Osteocyte (in vitro differentiated cells): ENCODE measurements at places on chromosomes 7 and 10. TPM values are rescaled to one million over a fixed set of nuclear protein-coding genes. Genes with fewer than 3 reads are reported as not detected.

OPN4 gene
- total RNA-seq, result not detected in 2 replicates

GPRIN2 gene
- total RNA-seq, result 2.5 and 3.4 TPM in 2 replicates

SLC13A4 gene
- 0.81 and 0.84 TPM in 2 replicates for total RNA-seq

MKI67 gene
- 19.3 and 25.1 TPM in 2 replicates for total RNA-seq

ASZ1 gene
- total RNA-seq, result not detected in 2 replicates

SLC26A5 gene
- not detected in 2 replicates for total RNA-seq

TECTB gene
- not detected in 2 replicates for total RNA-seq

LYZL2 gene
- not detected in 2 replicates for total RNA-seq
